Activated CD4-positive, alpha-beta T cell treated with anti-CD3 and anti-CD28 coated beads, Interleukin-2, amount 50 U/mL, for 4 hours (primary cell): ENCODE measurements at places on chromosomes 2 and 18.
A peak's percentile ranks its signal among the peaks of the same experiment; 100 is the strongest.

GRCh38 chr18:79187532-79188277, 118.5 kb downstream of the ATP9B start:
- no peak for DNase-seq

DNA sequence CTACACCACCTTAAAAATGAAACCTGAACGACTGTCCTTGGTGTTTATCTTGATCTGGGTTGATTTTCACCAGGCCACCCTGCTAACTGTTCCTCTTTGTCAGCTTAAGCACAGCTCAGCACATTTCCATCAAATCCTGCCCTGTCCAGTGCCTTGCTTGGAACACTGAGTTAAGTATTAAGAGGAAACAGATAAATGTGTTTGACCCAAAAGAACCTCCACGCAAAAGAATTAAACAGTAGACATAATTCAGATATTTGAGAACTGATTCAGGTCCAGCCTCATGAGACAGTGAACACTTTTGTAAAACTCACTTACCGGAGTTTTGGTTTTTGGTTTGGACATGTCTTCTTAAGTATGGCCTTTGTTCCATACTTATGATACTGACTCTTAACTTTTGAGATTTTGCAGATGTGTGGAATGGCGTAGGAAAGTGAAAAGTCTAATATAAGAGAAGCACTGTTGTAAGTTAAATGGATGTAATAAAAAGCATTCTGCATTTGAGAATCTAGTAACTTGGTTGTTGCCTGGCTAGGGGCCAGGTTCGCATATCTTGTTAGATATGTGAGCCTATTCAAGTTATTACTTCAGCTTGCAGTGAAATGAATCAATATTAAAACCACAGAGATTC, 88.9 kb upstream of the SERPINE2 start:
- DNase-seq: no peak

DNA sequence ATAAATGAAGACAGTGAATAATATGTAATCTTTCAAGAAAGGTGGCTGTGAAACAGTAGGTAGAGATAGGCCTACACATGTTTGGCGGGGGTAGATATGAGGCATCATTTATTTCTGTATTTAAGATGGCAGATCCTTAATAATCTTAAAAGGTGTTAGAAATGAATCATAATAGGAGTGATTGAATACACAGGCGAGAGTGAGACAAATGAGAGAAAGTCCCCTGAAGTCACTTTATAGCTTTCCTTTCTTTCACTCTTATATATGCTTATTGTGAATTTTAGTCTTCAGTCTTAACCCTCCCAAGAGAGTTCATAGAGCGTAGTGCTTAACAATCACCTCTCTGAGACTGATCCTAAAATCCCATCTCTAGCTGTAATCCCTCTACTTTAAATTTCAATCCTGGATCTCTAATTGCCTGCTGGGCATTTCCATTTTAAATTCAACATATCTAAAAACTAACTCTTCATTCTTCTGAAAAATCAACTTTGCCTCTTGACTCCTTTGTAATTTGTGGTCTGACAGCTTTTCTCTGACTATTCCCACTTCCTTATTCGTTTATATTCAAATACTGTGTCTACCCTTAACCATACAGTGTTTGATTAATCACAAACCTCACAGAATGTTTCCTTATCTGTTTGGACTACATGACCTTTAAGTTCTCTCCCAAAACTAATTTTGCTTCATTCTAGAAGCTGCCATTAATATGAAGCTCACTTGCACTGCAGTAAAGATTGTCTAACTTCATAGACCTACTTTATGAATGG, 463.7 kb upstream of the FSIP2 start:
- DNase-seq: no peak

GRCh38 chr2:203733684-203734083, 27.2 kb downstream of the CD28 start:
- no peak for DNase-seq

GRCh38 chr2:239868556-239869181, 156.5 kb downstream of the NDUFA10 start:
- no peak for DNase-seq

GRCh38 chr2:233210281-233210680, 41.2 kb upstream of the ATG16L1 start:
- no peak for DNase-seq

GRCh38 chr2:36731941-36732672, 35.6 kb downstream of the VIT start:
- DNase-seq: no peak

DNA sequence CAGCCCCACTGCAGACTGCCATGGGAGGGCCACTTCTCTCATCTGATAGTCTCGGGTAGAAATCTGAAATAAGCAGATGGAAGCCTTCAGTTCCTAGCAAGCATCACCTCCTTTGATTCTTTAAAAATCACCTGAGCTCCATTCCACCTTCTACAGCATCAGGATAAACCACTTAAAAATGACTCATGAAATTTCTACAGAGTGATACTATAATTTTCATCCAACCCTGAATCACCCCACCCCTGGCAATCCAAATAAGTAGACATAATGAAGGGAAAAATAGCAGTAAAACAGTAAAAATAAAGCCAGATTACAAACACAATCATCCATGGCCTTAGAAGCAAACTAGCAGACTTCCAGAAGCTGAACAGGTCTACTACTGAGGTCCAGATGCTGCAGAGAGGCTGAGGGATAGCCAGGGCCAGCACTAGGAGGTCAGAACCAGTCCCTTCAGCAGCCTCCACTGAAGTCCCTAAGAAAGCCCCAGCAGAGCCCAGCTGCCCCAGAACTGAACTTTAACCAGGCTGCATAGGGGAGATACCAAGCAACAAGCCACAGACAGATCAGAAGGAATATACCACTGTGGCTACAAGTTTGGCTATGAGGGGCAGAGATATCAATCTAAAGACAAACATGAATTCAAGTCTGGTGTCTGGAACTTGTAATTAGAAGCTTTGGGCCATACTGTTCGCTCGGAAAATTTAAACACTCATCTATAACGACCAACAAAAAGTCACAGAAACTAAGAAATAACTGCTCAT, 54.7 kb upstream of the RNU4ATAC start:
- DNase-seq: no peak

DNA sequence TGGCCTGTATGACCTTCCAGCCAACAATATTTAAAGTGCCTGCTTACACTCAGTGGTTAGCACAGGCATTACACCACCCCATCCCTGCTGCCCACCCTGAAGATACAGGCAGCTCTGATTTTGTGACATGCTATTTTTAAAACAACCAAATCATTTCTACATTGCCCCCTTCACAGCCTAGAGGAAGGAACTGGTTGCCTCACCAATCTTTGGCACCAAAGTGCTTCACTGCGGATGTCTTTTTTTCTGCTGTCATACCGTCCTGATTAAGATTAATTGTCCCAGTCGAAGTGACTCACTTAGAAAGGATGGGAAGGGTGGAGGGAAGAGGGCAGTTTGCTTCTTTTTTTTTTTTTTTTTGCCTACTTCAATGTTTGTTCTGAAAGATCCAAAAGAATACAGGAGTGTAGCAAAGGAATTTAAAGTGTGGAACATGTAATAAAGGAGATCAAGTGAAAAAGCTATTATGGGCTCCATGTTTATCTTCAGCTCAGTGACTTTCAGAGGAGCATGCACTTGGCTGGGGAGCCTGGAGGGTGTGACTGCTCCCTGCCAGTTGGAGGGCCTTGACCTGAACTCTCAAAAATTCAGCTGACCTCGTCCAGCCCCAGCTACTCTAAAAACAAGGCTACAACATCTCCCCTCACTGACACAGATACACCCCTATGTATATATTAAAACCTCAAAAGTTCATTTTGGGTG, 501.1 kb upstream of the TNP1 start:
- no peak for DNase-seq

DNA sequence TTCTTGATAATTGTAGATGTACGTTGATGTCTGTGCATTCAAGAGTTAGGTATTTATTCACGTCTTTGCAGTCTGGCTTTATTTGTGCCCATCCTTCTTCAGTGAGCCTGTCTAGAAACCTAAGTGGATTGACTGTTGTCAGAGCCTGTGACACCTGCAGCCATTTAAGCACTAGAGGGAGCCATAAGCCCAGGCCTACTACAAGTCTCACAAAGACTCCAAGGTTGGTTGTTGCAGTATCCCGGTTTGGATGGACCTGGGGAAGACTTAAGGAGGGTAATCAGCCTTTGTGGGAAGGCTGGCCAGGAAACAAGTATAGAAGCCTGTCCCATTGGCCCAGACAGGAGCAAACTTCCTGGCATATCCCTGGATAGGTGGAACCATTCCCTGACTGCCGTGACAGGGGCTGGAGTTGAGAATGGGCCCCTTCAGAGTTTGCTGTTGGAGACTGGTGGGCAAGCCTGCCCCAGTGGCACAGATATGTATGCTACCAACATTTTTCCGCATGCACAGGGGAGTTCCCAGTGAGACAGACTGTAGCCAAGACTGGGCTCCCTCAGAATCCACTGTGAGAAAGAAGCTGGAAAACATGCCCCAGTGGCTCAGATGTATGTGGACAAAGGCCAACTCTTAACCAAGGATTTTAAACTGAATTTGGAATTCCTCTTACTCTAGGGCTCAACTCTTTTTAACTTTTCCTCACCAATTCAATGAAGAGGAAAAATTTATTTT, 9.3 kb upstream of the LRRC30 start:
- no peak for DNase-seq

- peak; percentile 42 for DNase-seq
These were observed 16.2 kb upstream of the CXCR4 start for GRCh38 chr2:136134126-136134525.

DNA sequence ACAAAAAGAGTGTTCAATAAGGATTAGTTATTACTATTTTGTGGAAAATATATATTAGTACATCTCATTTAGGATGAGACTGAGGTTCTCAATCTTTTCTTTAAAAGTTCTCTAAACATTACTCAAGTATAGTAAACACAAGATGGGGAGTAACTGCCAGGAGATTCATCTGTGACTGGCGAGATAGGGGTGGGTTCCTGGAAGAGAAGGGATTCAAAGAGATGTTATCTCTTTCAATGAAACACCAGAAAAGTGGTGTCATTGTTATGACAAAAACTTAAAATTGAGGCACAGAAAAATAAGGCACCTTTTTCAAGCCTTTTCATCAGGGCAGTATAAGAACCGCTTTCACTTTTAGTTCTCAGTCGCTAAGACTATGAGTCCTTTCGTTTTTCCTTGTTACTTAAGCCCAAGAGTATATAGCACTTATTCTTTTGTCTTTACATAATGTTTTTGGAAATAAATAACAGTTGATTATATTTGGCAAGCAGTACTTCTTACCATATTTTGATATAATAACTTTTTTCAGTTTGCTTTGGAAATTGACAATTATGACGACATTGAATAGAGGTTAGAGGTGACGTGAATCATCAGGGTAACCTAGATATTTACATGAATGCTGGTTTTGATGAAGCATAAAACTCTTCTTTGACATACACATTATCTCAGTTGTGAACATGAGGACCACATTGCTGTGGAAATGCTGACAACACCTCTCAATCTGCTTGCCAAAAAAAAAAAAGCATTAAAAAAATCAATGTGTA, 393.9 kb upstream of the TCF4 start:
- no peak for DNase-seq

DNA sequence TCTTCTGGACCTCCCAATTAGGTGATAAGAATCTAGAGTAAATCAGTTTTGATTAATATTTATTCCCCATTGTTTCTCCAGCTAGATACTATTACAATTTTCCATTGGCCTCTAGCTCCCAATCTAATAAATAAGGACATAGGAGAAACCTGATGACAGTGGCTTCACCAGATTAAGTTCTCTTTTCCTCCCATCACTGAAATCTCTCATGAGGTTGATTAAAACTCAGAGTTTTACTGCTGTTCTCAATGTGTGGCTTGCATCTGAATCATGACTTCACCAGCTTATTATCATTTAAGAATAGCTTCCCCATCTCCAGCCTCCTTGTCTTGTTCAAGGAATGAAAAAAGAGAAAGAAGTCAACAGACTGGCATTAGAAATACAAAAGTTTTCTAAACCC, 3.9 kb upstream of the CCDC102B start:
- no peak for DNase-seq

- DNase-seq: no peak
These were observed 80.2 kb downstream of the ASAP2 start for GRCh38 chr2:9286554-9287399.

GRCh38 chr2:8617048-8617447, 64.8 kb upstream of the ID2 start:
- no peak for DNase-seq

- DNase-seq: no peak
These were observed 342 bp downstream of the CYB5A start for GRCh38 chr18:74291472-74291770.

GRCh38 chr2:45391866-45392265, 219.2 kb downstream of the SRBD1 start:
- DNase-seq: no peak

- no peak for DNase-seq
These were observed 47.6 kb upstream of the STON1 start for GRCh38 chr2:48482313-48482712.

GRCh38 chr2:45315861-45316260, 295.2 kb downstream of the SRBD1 start:
- no peak for DNase-seq

- DNase-seq: no peak
These were observed 28.2 kb downstream of the SOX11 start for GRCh38 chr2:5720426-5720825.

DNA sequence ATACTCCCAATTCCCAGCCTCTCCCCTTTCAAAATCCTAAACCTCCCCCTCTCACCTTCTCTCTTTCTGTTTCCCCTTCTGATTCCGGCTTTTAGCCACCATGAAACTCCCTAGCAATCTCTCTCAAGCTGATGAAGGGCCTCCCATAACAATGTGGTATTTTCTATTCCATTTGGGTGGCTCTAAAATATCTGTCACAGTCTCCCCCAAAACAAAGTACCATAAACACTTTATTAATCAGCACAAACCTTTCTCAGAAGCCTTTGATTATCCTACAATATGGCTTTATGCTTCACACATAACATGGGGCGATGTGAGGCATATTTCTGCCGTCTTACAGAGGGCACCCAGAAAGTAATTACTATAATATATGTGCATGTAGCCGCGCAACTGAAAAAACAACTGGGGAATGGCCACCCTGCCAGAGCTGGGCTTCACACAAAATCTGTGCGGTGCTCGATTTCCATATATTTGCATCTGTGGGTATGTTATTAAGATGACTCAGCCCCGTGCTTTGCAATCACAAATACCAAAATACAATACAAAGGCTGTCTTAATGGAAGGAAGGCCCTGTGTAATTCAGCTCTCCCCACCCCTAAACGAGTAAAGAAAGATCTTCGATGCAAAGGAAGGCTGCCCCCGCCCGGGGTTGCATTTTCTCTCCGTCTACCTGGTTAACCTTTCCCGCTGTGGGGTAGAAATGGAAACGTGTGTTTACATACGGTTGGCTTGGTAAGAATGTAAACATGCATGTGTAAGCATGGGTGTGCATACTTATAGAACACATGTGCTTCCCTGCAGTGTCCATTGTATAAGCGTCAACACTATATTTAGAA, 81.4 kb downstream of the CELF4 start:
- no peak for DNase-seq

DNA sequence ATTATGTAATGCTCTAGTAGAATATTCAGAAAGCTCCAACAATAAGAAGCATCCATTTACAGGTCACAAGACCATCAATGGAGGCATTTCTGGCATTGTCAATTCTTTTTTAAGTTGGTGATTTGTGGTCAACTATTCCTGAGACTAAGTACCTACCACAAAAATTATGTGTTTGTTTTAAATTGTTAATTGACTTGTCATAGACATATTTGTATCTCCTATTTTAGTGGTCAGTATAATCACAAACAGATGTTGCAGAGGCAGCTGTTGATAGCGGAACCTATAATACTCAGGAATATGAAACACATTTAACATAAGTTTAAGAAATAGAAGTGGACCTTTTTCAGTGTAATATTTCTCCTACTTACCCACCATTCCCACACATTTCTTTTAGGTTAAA, 430.1 kb downstream of the CCDC85A start:
- DNase-seq: no peak

GRCh38 chr2:138700716-138701115, 79.5 kb downstream of the NXPH2 start:
- DNase-seq: no peak
